KBM-7 (cell line): ENCODE measurements at places on chromosomes 5 and 9.

DNA sequence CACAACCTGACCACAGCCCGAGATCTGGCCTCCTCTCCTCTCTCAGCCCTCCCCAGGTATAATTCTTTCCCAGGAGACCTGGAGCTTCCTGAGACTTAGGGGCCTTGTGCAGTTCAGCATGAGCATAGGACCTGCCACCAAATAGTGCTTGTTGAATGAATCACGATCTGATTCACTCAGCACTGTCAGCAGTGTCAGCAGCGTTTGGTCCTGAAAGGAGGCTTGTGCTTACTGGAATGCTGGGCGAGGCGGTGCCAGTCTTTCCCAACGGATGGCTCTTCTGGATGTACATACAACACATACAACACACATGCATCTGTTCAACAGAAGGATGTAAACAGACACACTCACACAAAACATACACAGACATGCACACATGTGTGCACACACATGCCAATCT lies 173.3 kb downstream of the COL23A1 start:
- no peak for DNase-seq

GRCh38 chr9:98091735-98092612 lies 27.0 kb downstream of the TRIM14 start:
- no peak for DNase-seq

DNA sequence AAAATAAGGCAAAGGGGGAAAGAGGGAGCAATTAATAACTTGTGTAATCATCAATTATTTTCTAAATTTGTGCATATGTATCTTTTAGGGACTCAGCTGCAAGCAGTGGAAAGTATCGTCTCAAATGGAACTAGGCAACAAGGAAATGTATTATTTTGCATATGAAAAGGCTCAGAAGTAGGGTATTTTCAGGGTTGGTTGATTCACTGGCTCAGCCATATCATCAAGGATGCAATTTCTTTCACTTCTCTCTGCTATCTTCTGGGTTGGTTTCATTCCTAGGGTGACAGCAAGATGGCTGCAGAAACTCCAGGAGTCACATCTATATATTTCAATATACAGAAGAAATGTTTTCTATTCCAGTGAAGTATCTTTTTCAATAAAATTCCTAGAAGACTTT lies 509.8 kb downstream of the DMAC1 start:
- DNase-seq, result no peak

- DNase-seq, result no peak
These were observed 54.6 kb downstream of the TRIM32 start for GRCh38 chr9:116741742-116742141.

DNA sequence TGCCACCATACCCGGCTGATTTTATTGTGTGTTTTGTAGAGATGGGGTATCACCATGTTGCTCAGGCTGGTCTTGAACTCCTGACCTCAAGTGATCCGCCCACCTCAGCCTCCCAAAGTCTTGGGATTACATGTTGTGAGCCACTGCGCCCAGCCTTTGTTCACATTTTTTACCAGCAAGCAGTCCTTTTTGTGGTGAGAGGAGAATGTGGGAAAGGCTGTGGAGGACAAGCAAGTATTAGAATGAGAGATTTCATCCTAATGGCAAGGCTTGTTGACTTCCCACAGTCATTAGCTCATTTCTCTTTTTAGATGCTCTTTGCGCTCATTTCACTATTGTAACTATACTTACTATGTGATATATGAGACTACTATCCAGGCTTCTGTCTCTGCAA lies 6.1 kb downstream of the IL31RA start:
- no peak for DNase-seq

DNA sequence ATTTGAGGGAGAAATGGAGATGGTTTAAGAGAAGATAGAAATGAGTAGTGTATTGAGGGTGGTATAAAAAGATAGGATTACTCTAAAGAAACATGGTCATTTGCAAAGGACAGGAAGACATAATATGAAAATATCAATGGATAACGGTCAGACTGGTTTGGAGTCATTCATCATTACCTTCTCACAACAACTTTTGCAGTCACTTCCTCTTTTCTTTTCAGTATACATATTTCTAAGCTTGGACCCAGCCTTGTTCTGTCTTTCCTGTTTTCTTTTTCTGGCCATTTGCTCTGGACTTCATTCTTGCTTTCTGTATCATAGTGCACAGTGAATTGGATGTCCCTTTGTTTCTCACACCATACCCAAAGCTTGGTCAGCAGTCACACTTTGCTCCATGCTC lies 966.5 kb upstream of the TYRP1 start:
- peak; percentile 1 for DNase-seq

GRCh38 chr9:131747352-131747751 lies 7.5 kb upstream of the RAPGEF1 start:
- DNase-seq, result peak; percentile 72

- DNase-seq, result no peak
These were observed 12.9 kb upstream of the FGF10 start for GRCh38 chr5:44402084-44402483.

GRCh38 chr5:84274585-84275468 lies 109.9 kb downstream of the EDIL3 start:
- DNase-seq, result peak; percentile 21

- no peak for DNase-seq
These were observed 241.9 kb upstream of the NREP start for GRCh38 chr5:111998871-111999270.

DNA sequence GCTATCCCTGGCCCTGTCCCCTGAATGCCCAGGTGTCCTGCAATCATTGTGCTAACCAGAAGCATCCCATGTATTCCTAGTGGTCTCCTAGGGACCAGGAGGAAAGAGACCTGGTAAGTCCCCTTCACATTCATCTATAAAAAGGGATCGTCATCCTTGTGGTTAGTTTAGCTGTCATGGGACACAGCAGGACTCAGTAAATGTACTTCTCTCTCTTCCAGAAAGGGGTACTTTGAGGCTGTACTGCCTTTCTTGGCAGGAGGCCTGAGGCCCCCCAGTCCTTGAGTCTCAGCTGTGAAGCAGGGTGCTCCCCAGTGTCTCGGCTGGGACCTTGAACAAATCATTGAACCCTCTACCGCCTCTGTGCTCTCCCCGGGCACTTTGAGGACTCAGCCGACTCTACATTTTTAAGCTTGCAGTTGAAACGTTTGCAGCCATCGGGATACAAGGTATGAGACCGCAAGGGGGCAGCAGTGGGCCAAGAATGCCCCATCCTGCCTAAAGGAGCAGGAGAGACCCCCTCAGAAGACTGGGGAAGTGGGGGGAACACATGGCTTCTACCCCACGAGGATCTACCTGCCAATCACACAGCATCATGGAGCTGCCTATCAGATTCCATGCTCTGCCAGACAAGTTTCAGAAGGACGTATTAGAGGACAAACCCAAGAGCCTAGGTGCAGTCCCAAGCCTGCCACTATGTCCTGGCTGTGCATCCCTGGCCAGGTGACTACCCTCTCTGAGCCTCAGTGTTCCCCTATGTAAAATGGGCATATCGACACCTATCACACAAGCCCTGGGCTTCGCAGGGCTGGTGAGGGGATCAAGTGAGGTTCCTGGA lies 2.4 kb upstream of the PHYKPL start:
- peak; percentile 92 for DNase-seq

GRCh38 chr5:151581347-151581746 lies 9.8 kb downstream of the FAT2 start:
- no peak for DNase-seq

- no peak for DNase-seq
These were observed 326.9 kb downstream of the ARHGEF28 start for GRCh38 chr5:73952872-73953271.

- no peak for DNase-seq
These were observed 481.7 kb upstream of the KLF4 start for GRCh38 chr9:107971241-107971640.

DNA sequence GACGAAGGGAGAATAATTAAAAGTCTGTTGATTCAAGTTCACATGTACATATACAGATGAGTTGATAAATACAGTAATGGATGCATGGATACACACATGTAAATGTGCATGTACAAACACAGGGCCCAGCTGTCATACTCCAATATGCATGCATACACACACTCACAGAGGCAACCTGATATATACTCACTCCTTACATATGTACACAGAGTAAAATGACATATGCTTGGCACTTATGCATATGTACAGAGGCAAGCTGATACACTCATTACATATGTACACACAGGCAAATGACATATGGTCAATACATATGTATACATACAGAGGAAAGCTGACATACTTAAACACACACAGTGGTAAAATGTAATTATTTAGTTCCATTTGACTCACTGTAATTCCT lies 7.2 kb upstream of the TMEFF1 start:
- DNase-seq, result no peak

DNA sequence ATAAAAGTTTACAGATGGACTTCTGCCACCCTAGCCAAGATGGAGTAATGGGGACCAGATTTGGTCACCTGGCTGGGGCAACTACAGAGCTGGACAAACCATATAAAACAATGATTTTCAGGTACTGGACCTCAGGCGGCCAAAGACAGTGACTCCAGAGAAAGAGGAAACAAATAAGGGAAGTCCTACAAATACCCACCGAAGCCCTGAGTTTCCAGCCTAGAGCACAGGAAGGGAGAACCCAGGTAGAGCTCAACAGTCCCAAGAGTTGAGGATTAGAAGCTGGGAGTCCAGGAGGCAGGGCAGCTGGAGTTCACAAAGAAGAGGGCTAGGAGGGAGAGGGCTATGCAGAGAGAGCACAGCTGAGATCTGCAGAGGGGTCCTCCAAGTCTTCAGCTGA lies 106.7 kb upstream of the NR5A1 start:
- DNase-seq, result peak; percentile 50

- DNase-seq, result no peak
These were observed 103.6 kb downstream of the PIK3R1 start for GRCh38 chr5:68318955-68319705.

DNA sequence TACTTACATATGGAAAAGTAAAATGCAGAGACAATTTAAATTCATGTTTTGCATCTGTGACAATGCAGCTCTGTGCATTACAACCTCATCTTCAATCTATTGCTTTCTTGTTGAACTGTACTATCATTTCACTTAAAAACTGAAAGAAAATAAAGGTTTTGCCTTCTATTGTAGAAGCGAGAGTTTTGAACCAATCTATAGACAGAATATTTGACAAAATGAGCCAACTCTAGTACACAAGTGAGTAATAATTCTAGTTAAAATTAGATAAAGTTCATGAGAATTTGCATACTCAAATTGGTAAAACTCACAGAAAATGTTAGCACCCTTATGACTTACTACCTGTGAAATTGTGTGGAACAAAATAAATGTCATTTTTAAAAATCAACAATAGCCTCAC lies 123.7 kb downstream of the EDIL3 start:
- DNase-seq, result no peak

DNA sequence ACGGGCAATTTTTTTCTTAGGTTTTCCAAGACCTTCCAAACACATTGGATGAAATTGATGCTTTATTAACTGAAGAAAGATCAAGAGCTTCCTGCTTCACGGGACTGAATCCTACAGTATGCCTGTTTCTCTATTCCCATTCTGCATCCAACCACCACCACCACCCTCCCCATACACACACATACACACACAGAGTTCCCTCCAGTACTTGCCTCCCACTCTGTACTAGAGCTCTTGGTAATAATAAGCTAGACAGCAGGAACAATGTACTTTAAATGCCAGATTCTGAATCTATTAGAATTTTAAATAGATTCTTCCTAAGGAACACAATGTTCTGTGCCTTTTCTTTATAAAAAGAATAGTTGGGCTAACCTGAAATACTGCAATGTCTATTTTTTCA lies 67.4 kb downstream of the KLF9 start:
- DNase-seq, result no peak

DNA sequence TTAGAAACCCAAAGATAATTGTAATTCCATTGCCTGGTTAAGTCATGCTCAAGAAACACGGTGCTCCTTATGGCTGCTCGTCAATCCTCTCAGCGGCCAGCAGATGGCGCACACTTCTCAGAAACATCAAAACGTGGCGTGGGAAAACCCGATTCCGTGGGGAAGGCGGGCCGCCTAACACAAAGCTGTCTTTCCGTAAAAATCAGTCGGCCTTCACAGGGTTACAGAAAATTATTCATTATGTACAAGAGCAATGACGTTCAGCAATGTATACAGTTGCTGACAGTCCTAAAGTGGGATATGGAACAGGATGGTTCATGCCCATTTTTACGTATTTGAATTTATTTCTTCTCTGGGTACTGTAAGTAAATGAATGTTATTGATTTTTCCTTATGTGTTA lies 83.5 kb downstream of the PDE4D start:
- DNase-seq, result peak; percentile 69

DNA sequence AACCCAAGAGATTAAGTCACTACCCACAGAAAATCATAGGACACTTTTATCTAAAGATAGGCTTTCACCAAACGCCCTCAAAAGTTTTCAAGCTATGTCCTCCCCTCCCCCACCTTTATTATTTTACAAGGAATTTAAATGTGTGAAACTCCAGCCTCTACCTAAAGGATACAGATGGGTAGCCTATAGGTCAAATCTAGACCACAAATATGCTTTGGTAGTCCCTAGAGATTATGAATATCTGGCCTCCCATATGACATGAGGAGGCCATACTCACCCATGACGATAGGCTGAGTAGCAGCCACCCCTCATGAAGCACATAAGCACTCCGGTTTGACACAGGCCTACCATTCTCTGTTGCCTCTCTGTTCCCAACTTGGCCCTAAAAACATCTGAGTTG lies 11.9 kb downstream of the SIL1 start:
- DNase-seq, result no peak

GRCh38 chr9:74736646-74737045 lies 151.1 kb downstream of the TRPM6 start:
- no peak for DNase-seq

DNA sequence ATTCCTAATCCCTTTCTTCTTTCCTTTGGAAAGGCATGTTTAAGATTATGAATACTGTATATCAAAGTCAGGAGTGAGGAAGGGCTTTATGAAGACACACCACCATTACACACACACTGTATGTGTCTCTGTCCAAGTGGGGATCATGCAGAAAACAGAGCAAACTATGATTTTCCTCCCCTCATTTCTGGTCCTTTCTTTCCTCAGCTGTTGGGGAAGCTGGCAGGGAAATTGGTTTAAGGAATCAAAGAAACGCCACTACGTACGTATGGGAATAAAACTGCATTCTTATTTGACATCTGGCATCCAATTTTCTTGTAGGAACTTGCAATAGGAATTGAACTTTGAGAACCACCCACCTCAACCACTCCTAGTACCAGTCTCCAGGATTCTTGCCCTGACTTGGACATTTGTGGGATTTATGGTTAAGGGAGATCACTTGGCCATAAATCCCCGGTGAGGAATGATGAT lies 125.8 kb downstream of the PDE4D start:
- DNase-seq, result no peak
